NCI-H446 treated with DMSO at 0.1 percent for 48 hours (cell line): ENCODE measurements at places on chromosomes 11 and 22.
A peak's percentile ranks its signal among the peaks of the same experiment; 100 is the strongest.

DNA sequence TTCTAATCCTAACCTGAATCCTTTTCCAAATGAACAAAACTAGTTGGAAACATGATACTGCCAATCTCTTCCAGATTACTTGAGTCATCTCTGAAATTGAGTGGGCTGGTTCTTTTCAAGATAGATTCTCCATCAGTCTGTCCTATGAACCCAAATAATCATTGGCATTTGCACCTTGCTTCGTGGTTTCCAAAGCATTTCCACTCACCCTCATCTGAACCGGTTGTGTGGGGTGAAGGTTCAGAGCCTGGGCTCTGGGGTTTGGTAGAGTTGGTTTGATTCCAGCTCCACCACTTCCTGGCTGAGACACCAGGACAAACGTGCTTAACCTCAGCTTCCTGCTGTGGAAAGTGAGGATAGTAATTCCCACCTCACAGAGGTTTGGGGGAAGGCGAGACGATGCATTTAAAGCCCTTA lies 206.4 kb upstream of the E2F8 start:
- no peak for DNase-seq

DNA sequence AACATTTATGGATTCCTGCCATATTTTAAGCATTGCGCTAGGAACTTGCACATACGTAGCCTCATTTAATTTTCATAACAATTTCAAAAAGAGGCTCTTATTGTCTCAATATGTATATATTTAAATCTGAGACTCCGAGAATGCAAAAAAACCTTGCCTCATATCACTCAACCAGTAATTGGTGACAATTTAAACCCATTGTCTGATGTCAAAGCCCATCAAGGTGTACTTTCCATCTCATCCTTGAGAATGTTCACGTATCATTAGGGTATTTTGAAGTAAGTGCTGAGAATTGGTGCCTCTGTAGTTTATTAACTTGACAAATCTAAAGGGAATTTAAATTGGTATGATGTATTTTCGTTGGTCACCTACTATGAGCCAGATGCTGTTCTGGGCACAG lies 136.5 kb downstream of the FAM76B start:
- DNase-seq: no peak

DNA sequence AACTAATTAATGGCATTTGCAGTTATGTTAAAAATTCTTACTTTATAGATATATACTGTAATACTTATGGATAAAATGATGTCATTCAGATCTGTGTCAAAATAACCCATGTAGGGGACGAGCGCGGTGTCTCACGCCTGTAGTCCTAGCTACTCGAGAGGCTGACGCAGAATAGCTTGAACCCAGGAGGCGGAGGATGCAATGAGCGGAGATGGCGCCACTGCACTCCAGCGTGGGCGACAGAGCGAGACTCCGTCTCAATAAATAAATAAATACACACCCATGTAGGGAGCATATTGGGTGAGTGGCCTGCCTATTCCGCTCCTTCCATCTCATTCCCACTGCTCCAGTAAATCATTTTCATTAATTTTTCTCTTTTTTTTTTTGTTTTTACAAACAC lies 7.1 kb downstream of the SNU13 start:
- DNase-seq: no peak

- no peak for DNase-seq
These were observed 1.1 kb upstream of the FADS2 start for GRCh38 chr11:61826930-61827570.

- no peak for DNase-seq
These were observed 4.2 kb upstream of the SCARF2 start for GRCh38 chr22:20441631-20442484.

DNA sequence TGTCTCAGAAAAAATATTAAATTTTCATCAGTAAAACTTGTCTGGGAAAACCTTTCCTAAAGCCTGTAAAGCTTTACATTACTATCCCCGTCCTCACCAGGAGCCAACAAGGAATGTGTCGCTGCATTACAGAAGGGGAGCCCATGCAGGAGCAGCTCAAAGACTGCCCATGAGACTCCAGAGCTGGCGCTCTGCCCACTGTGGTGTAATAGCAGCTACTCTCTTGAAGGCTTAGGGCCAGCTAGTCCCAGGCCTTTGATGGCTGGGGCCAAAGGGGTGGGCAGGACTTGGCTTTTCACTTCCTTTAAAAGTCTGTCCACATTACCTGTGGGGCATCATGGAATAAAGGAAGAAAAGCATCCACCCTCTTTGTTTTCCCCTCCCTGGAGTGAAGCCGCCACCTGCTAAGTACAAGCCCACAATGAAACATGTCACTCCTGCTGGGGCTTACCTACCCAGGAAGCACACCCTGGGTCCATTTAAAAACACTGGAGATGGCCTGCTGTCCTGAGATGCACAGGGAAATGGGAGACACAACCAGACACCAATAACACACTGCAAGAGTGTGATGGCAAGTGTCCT lies 150.7 kb downstream of the ADAMTS15 start:
- DNase-seq: no peak

GRCh38 chr11:3825473-3826154 lies 15.1 kb downstream of the RHOG start:
- DNase-seq: no peak

- peak; percentile 56 for DNase-seq
These were observed 15.7 kb upstream of the PGA3 start for GRCh38 chr11:61187505-61188130.

DNA sequence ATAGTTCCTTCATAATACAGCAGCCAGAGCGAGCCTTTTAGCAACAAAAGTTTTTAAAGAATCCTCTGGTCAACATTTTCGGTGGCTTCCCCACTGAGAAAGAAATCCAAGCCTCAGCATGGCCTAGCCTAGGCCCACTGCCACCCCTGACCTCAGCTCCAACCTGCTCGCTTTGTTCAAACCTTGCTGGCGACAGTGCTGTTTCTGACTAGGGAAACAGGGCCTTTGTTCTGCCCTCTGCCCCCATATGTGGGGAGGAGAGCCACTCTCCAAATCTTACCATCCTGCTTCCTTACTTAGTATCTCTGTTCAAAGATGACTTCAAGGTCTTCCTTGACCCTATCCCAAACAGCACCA lies 95.8 kb downstream of the CCDC83 start:
- DNase-seq: no peak

DNA sequence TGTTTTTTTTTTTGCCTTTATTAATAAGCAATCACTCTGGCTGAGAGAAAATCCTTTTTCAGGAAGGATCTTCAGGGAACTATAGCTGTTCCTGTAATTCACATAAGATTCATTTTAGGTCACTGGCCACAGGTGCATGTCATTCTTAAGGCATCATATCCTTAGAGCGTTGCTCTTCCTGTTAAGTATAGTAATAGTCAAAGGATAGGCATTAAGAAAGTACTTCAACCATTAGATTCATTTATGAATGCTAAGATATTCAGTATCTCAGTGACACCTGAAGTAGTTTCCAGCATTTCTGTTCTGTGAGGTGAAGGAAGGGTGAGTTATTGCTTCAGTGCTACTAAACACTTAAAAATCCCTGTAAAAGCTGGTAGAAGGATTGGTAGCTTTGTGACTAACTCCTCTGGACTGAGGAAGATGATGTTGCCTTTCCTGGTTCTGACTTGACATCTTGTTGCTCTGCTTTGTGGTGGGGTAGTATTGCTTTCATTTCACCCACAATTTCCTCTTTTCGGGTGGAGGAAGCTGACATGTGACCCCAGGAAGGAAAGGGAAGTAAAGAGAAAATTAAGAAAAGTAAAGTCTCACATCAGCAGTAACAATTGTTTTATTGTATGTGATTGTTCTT lies 34.7 kb downstream of the RNF169 start:
- no peak for DNase-seq

GRCh38 chr11:3970108-3970507 lies 114.6 kb downstream of the STIM1 start:
- DNase-seq: no peak

DNA sequence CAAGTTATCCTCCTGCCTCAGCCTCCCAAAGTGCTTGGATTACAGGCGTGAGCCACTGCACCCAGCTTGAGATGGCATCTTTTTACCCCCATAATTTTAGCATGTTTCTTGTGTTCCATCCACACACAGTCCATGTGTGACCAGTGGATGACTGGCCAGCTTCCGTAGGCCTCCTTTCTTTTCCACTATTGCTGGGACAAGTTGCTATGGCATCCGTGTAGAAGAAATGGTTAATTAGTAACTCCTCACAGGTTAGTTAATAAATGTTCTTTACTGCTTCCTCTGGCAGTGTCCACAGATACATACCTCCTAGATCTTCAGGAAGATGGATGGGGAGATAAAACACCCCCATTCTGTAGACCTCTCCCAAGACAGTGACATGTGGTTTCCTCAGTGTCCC lies 154.3 kb upstream of the RASSF10 start:
- DNase-seq: no peak

DNA sequence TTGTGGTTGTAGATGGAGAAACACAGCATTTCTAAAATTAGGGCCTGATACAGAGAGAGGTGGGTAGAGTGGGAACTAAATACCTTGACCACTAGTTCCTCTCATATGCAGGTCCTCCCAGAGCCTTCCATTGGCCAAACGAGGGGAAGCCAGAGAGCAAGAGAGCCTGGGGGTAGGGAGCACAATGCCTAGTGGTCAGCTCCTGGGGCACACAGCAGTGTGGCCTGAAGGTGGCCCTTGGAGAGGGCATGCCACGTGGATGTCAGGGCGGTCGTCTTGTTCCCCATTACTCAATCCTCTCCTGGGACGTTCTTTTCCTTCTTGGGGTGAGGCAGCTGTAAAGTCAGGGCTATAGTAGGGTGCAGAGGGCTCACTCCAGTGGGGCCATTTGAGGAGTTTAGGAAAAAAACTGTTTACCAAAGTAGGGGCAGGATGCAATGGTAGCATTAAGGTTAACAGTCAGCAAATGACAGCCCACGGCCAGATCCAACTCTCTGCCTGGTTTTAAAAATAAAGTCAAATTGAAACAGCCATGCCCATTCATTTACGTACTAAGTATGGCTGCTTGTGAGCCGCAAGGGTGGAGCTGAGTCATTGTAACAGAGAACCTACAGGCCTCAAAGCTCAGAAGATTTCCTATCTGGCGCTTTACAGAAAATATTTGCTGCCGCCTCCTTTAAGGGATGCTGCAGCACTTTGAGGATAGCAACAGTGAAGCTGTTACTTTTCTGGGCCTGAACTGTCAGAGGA lies 7.6 kb downstream of the MYO18B start:
- DNase-seq: no peak

GRCh38 chr11:116043857-116044256 lies 539.6 kb upstream of the CADM1 start:
- DNase-seq: no peak

- DNase-seq: no peak
These were observed 295.9 kb downstream of the MIAT start for GRCh38 chr22:26953012-26953883.

DNA sequence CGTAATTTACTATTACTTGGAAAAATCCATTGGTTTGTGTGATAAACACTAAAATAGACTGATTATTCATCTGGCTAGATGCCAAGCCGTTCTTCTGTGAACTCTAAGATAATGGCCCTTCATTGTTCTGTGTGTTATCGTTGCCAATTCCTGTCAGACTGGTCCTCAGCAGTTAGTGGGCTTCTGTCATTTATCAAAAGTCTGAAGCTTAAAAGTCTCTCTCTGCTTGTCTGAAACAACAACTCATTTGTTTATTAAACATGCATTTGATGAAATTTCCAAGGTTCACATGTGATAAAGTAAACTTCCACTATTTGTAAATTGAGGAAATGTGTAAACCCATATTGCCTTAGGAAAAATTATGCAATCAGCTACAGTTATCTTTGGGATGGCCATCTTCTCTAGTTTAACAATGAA lies 21.1 kb upstream of the RDX start:
- DNase-seq: peak; percentile 41

DNA sequence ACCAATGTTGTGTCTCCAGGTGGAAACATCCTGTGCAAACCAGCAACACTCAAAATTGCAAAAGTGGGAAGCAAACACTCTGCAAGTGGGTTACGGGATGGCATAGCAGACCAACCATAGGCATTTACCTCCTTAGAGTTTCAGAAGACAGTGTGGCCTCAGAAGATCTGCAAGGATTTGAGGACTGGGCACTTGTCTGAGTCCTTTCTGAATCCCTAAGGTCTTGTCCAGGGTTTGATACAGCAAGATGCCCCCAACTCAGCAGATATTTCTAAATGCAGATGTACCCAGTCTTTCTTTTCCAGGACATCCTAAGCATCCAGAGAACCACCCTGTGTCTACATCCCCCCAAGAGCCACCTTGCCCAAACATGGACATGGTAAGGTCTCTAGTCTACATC lies 51.7 kb upstream of the SHANK2 start:
- no peak for DNase-seq

- no peak for DNase-seq
These were observed 2.6 kb downstream of the KCNK7 start for GRCh38 chr11:65592858-65593517.

DNA sequence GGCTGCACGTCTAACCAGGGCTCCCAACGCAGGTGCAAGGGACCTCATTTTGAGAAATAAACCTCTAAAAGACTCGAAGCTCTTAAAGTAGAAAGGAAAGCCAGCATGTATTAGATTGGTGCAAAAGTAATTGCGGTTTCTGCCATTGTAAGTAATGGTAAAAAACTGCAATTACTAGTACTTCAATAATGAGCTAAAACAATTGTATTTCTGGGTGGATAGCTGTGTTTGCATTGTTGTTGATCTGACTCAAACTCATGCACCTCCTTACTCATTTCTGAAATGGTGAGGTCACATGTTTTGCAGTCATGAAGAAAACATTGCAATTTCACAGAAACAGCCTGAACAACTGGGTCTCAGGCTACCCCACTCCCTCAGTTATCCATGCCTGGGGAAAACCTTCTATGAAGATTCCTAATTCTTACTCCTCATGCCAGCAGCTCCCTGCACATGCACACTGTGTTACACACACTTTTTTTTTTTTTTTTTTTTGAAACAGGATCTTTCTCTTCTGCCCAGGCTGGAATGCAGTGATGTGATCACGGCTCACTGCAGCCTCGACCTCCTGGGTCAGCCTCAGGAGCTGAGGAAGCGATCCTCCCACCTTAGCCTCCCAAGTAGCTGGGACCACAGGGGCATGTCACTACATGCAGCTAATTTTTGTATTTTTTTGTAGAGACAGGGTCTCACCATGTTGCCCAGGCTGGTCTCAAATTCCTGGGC lies 24.6 kb downstream of the VWCE start:
- DNase-seq: no peak

- no peak for DNase-seq
These were observed 3.4 kb upstream of the ZBED4 start for GRCh38 chr22:49850021-49850911.

- DNase-seq: no peak
These were observed 121.6 kb downstream of the KCNQ1 start for GRCh38 chr11:2566223-2567025.

GRCh38 chr22:19927696-19928095 lies 13.9 kb upstream of the COMT start:
- no peak for DNase-seq
